Activated CD8-positive, alpha-beta T cell treated with anti-CD3 and anti-CD28 coated beads, Interleukin-2, amount 10 ng/mL, durations not matched to agents 7 days and 5 days (primary cell): ENCODE measurements at places on chromosomes 11 and 22.

DNA sequence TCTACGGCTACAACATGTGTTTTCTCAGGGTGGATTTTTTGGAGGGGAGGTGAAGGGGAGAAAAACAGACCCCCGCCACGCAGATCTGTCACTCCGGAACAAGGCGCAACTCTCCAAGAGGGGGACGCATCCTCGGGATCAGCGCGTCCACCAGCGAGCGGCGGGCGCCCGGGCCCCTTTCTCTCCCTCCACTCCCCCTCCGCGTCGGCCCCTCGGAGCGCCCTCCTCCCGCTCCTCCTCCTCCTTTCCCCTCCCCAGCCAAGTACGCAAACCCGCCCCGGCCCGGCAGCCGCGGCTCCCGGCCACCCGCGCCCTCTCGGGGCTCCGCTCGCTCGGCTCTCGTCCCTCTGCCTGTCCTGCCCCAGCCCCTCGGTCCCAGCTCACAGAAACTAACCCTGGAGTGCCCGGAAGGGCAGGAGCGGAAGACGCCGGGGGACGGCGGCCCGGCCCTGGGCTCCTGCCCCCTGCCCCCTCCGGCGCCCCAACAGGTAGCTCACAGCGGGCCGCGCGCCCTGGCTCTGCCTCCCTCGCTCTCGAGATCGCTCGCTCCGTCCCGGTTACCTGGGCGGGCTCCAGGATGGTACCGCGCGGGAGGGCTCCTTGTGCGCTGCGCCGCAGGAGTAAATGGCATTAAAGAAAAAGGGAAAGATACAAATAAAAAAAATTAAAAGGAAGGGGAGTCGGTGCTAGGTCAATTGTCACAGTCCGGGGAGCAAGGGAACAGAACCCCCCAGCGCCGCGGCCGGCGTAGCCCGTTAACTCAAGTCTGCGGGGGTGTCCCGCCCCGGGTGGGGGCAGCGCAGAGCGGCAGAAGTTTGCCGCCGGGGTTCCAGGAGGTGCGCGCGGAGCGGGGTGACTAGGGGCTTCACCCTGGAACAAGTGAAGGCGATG, 131.4 kb upstream of the C11orf58 start:
- H3K27ac ChIP-seq: peak overlapping the region; percentile 68
- peaks cover 8% of the 10 kb centered on the region for H3K36me3 ChIP-seq
- peaks cover 50% of the 10 kb centered on the region for H3K27me3 ChIP-seq
- DNase-seq: no peak
- H3K4me1 ChIP-seq: peaks cover 21% of the 10 kb centered on the region

DNA sequence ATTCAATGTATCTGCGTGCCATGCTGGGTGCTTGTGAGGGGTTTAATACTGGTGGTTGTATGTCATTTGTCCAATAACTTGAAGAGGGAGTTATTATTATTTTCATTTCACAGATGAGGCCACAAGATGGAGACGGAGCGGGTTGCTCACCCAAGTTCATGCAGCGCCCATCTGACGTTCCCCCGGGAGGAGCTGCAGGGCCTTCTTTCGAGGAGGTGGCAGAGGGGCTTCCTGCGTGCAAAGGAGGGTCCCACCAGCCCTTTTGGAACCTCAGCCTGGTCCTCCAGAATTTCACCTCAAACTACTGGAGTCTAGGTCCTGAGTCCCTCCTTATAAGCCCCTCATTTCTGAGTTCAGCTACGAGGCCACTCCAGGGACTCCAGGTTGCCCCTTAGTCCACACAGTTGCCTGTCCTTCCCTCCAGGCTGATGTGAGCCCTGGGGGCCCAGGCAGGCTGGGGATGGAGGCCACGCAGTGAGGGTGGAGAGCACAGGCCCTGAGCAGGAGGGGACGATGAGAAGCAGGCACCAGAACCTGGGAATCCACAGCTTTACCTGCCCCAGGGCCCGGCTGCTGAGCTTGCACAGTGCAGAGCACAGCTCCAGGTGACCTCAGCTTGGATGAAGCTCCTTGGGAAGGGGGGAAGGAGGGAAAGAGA, 2.9 kb upstream of the VSIG10L2 start:
- peaks cover 14% of the 10 kb centered on the region for H3K4me1 ChIP-seq
- peaks cover 2% of the 10 kb centered on the region for H3K27me3 ChIP-seq
- H3K4me3 ChIP-seq: no peak overlapping the region
- no peak for DNase-seq
- no peak overlapping the region for H3K27ac ChIP-seq

DNA sequence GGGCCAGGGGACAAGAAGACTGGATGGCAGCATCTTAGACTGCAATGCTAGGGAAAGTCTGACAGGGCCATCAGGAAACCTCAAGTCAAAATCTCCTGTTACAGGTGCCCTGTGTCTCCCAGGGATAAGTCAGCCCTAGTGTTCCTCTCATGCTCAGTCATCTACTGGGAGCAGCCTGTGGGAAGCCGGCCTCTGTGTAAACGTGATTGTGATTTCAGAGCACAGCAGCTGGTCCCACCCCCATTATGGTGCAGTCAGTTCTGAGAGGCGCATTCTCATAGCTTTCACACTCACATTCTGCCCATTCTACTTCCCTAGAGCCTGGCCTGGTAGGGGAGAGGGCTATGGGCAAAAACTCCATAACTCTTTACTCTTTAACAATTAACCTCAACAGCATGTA, 7.2 kb upstream of the SLN start:
- peaks cover 11% of the 10 kb centered on the region for H3K27me3 ChIP-seq
- no peaks in the 10 kb centered on the region for H3K4me1 ChIP-seq
- no peak overlapping the region for H3K4me3 ChIP-seq
- no peak for DNase-seq
- H3K27ac ChIP-seq: no peak overlapping the region

DNA sequence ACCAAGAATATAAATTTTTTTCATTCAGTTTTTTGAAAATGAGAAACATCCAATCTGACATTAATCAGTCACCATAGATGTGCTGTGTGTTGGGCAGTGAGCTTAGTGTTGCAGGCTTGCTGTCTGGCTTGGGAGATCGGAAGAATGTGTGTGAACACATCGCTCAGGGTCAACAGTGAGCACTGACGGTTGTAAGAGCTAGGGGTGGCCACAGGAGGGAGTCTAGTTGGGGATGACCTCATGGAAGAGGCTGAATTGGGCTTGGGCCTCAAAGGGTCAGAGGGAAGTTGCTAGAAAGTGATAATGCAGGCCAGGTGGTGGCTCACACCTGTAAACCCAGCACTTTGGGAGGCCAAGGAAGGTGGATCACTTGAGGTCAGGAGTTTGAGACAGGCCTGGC, 375.4 kb downstream of the DDX10 start:
- H3K27ac ChIP-seq: no peak overlapping the region
- peaks cover 5% of the 10 kb centered on the region for H3K27me3 ChIP-seq
- H3K36me3 ChIP-seq: no peaks in the 10 kb centered on the region
- H3K4me1 ChIP-seq: peaks cover 3% of the 10 kb centered on the region

DNA sequence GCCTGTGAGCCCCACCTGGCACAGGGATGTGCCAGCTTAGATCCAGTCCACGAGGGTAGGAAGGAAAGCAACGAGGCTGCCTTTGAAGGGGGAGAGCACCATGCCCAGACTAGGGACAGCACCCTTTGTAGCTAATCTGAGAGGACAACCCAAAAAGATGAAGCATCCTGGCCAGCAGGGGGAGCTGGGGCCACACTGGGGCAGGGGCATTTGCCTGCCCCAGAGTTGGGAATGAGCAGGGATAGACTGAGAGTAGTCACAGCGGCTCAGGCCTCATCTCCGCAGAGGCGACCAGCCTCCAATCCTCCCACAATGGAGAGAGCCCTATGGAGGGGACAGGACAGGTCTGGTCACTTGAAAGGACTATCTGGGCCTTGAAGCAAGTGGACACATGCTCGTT, 16.4 kb downstream of the LMO1 start:
- H3K4me1 ChIP-seq: no peaks in the 10 kb centered on the region
- peaks cover 3% of the 10 kb centered on the region for H3K27me3 ChIP-seq
- peak; percentile 23 for DNase-seq

DNA sequence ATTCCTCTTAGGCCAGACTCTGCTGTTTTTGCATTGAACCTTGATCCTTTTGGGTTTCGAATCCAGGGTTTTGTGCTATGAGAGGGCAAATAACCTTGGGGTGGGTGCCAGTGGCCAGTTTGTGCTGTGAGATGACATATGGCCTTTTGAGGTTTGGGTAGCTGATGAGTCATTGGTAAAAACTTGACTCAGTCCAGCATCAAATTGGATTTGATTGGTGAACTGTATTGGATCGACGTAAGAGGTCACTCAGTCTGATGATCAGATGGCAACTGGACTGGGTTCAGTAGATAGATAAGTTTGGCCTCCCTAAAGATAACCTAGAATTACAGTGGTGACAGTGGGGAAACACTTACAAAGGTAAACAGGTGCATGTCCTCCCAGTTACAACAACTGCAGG, 41.0 kb upstream of the XKR3 start:
- H3K36me3 ChIP-seq: no peaks in the 10 kb centered on the region
- no peak for DNase-seq
- no peak overlapping the region for H3K4me3 ChIP-seq
- H3K27ac ChIP-seq: no peak overlapping the region

DNA sequence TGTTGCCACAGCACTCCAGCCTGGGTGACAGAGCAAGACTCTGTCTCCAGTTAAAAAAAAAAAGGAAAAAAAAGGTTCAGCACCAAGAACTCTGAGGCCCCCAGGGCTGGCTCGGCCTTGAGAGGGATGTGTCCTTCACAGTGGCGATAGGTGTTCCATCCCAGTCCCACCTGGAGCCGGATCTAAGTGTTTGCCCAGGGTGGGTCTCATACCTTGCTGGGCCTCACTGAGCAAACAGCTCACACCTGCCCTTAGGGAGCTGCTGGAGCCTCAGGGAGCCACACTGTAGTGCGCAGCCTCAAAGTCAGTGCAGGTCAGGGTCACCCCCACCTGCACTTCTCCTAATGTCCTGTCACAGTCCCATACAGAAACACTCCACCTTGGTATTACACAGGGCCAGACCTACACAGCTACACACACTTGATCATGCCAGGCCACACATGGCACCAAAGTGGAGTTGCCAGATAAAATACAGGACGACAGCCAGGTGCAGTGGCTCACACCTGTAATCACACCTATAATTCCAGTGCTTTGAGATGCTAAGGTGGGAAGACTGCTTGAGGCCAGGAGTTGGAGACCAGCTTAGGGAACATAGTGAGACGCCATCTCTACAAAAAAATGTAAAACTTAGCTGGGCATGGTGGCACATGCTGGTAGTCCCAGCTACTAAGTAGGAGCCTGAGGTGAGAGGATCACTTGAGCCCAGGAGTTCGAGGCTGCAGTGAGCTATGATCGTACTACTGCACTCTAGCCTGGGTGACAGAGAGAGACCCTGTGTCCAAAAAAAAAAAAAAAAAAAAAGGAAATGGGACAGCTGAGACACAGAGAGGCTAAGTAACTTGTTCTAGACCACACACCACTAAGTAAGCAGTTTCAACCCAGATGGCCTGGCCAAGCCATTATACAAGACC, 7.3 kb downstream of the STARD10 start:
- peaks cover 9% of the 10 kb centered on the region for H3K27me3 ChIP-seq
- H3K4me1 ChIP-seq: peaks cover 35% of the 10 kb centered on the region
- no peak for DNase-seq
- H3K36me3 ChIP-seq: no peaks in the 10 kb centered on the region
- H3K27ac ChIP-seq: no peak overlapping the region
- peak overlapping the region; percentile 25 for H3K4me3 ChIP-seq

DNA sequence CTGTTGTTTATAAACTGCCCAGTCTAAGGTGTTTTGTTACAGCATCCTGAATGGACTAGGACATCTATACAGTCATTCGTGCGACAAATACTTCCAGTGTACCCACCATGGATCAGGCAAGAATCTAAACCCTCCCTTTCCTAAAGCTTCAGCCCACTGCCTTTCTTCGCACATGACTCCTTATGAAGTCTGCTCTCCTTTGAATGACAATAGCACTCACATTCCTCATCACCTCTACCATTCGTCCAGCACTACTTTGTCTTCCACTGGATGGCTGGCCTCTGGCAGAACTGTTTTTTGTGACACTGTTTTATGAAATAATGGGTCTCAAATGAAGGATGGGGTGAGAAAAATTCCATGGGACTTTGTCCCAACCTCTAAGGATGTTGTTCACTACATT, 89.8 kb upstream of the LIN7C start:
- no peak overlapping the region for H3K4me3 ChIP-seq
- H3K27ac ChIP-seq: no peak overlapping the region
- no peaks in the 10 kb centered on the region for H3K36me3 ChIP-seq
- H3K4me1 ChIP-seq: no peaks in the 10 kb centered on the region
- DNase-seq: no peak
- no peaks in the 10 kb centered on the region for H3K27me3 ChIP-seq

- no peaks in the 10 kb centered on the region for H3K36me3 ChIP-seq
- H3K4me1 ChIP-seq: no peaks in the 10 kb centered on the region
- H3K27ac ChIP-seq: no peak overlapping the region
- no peak for DNase-seq
- H3K4me3 ChIP-seq: no peak overlapping the region
Measured at GRCh38 chr22:39710380-39711150, 140.0 kb downstream of the CACNA1I start.

DNA sequence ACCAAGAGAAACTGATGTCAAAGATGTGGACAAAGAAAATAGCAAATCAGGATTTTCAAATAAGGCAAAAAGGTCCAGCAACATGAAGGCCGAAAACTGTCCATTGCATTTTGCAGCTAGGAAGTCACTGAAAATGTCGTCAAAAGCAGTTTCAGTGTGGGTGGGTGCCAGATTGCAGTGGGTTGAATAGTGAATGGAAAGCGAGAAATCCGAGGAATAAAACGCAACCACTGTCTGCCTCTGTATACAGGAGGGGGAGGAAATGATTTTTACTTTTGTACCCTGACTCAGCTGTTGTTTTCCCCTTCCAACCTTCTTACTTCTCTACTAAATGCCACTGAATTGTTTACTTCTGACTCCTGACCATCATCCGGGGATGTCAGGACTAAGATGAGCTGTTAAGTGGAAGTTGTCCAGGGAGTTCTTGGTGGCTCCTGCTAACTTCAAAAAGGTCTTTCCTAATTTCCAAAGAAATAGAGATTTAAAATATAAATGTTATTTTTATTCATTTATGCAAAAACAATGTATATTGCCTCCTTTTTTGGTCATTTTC, 64.9 kb upstream of the BIRC3 start:
- H3K27me3 ChIP-seq: no peaks in the 10 kb centered on the region
- no peak for DNase-seq
- H3K4me1 ChIP-seq: no peaks in the 10 kb centered on the region

DNA sequence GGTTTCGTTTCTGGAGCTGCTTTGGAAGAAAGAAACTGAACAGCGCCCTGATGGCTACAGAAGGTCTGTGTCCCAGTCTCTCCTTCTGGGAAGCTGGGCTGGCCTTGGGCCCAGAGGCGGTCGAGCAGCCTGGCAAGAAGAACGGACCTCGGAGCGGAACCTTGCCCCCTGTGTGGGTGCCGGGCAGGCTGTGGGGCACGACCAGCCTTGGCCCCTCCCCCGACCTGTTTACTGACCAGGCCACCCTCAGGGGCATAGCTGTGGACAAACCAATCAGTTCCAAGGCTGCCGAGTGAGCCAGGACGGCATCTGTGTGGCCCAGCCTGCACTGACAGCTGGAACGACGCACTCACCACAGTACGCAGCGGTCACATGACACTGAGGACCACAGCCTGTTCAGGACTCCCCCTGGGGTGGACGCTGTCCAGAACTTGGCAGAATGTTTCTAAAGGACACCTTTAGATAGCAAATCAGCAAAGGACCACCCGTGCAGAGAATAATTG, 7.2 kb downstream of the PIM3 start:
- H3K27ac ChIP-seq: no peak overlapping the region
- no peak for DNase-seq
- H3K27me3 ChIP-seq: no peaks in the 10 kb centered on the region
- H3K4me3 ChIP-seq: no peak overlapping the region

GRCh38 chr11:26331911-26332571, at the start of gene ANO3:
TSS of gene ANO3 (plus strand) at chr11:26332130. CDS start at chr11:26332276, 146 bp downstream.
- H3K4me1 ChIP-seq: no peaks in the 10 kb centered on the region
- H3K27ac ChIP-seq: no peak within 1 kb of the TSS
- H3K36me3 ChIP-seq: no peaks in the 10 kb centered on the region
- peak; percentile 21 for DNase-seq
